Left renal pelvis (tissue), 4 donors: ENCODE measurements at places on chromosomes 7 and 10.

GRCh38 chr7:22375359-22376048, 18.6 kb upstream of the RAPGEF5 start:
- no peak for DNase-seq

GRCh38 chr10:33223326-33224000, 111.0 kb downstream of the NRP1 start:
- DNase-seq, result no peak

DNA sequence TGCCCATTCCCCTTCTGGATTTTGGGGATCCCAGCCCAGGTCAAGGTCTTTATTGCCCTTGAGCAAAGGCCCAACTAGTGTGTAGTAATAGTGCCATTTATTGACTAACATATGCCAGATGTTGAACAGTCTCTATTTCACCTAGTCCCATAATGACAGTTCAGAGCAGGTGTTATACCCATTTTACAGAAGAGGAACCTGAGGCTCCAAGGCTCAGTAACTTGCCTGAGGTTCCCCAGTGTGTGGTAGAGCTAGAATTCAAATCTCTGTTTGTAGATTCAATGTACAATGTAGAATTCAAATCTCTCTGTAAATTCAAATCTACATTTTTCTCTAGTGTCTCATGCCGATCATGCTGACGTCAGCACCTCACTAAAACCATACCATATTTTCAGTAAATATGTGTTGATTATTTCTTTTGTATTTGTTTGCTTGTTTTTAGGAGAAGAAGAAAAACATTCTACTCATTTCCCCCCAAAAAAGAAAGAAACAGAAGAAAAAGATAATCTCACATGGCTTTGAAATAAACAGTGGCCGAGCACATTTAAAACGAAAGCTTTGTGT, 329.7 kb downstream of the PRPF18 start:
- no peak for DNase-seq

GRCh38 chr7:81236560-81236959, 317.7 kb upstream of the SEMA3C start:
- no peak for DNase-seq

DNA sequence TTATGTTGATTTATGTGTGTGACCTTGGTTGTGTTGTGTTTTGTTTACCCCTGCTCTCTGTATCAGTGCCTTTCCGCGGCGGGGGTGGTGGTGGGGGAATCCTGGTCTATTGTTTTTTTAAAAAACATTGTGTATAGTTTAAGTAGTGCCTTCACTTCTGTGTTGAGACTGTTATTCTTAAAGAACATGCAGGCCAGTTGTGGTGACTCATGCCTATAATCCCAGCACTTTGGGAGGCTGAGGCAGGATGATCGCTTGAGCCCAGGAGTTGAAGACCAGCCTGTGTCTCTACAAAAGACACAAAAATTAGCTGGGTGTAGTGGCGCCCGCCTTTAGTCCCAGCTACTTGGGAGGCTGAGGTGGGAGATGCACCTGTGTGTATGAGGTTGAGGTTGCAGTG, 429.0 kb upstream of the LRGUK start:
- DNase-seq, result no peak

DNA sequence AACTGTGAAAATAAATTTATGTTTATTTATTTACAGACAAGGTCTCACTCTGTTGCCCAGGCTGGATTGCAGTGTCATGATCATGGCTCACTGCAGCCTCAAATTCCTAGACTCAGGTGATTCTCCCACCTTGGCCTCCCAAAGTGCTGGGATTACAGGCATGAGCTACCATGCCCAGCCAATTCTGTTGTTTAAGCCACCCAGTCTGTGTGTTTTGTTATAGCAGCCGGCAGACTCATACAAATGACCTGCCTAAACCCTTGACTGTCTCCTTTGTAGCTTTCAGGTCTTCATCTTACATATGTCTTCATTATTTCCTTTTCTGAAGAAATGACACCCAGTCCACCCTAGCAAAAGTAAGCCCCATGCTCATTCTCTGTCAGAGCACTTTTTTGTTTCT, 43.8 kb upstream of the KMT2C start:
- no peak for DNase-seq

- no peak for DNase-seq
These were observed 61.6 kb downstream of the ENO4 start for GRCh38 chr10:116910910-116911309.

DNA sequence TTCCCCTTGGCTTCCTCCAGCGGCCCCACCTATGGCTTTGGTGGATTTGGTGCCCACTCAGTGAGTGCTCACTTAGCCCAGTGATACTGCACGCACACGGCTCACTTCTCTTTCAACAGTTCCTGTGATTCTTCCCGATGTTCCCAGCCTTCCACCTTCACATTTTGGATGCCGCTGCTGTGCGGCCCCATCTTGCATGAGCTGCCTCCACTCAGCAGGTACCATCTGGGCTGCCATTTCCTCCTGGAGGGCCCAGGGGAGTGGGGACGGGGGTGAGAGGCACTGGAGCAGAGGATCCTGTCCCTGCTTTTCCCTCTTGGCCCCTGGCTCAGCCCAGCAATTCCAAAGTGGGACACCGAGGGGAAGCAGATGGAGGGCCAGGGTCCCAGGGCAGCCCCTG, 323.3 kb upstream of the ZNF32 start:
- DNase-seq, result no peak

DNA sequence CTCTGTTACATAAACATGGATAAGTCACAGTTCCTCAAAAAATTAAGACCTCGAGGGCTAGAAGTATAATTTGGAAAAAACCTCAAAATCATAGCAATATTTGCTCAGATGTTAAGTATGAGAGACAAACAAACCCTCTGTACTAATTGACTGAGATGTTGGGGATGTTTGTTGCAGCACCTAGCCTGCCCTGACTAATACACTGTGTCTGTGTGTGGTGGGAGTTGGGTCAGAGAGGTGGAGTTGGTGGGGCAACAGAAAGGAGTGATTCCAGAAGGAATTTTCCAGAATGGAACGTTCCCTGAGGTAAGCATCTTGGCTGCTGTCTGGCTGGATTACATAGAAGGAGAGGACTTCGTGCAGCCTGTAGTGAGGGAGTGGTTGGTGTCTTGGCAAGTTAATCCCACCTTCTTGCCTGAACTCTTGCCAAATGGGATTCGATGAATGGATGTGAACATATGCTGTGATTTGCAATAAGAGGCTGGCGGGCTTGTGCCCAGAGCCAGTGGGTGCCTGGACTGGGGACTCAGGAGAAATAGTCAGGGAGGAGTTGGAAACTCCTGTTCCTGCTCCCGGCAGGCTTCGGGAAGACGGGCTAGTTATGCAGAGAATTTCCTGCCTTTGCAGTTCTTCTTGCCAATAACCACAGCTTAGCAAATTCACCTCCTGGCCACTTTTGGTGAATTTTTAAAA, 9.3 kb upstream of the FAM180A start:
- DNase-seq, result no peak

DNA sequence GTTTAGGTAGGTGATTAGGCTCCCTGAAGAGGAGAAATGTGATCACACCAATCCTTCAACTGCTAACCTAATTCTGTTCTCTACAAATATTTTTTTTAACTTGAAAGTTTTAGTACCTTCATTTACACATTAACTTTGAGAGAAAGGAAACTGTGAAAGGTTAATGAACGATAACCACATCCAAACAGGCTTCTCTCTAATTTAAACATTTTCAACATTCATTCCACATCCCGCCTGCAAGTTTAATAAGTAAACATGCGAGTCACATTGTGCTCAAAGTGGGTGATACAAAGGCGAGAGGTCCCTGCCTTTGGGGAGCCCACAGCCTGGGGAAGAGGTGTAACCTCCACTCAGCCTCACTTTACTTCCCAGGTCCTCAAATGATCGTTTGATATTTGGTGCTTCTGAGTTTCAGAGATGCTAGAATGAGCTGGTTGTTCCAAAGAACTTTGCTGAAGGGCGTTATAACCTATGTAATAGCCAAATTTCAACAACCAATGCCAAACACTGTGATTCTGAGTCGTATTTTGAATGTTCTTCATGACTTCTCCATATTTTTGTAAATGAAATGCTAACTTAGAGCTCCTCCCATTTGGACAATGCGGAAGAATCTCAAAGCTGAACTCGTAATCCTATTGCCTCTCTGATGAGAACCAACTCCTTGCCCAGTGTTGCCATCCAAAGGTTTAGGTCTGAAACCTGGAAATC, 47.5 kb downstream of the DENND2A start:
- DNase-seq, result no peak

DNA sequence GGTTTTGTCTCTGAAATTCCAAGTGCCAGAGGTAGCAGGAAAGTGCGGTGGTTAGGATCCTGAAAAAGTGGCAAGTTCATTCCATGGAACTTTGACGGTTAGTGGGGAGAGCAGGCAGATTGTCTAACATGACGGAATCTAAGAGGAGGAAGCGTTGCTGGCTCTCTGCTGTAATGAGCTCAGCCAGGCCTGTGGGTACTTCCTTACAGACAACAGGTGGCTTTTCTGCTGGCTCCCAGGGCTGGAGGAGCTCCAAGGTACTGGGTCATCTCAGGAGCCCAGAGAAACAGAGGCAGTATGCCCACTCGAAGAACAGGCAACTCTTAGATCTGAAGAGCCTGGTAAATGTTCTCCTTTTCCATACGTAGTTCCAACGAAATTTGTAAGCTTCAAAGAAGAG, 3.1 kb upstream of the AIFM2 start:
- DNase-seq, result no peak

DNA sequence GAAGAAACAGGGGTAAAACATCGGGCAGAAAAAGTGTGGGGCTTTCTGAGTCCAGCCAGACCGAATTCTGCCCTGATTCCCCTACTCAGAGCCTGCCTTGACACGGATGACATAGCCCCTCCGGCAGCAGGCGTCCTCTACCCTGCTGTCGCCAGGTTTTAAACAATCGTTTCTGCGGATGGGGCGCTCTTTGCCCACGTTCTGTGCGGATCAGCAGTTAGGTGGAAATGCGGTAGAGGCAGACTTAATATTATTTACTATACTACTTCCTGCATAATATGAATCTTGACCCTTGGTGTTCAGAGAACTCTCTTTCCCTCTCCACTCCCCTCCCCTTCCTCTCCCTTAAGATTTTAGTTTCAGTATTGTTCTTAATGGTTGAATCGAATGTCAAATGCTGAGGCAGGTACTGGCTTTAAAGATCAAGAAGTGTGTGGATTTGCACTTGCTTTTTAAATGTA, 2.4 kb downstream of the GATA3 start:
- no peak for DNase-seq

GRCh38 chr7:112009081-112009480, 197.1 kb downstream of the DOCK4 start:
- DNase-seq, result no peak

- no peak for DNase-seq
These were observed 31.5 kb upstream of the TAX1BP1 start for GRCh38 chr7:27708485-27708884.

GRCh38 chr10:45235798-45236220, 79.6 kb downstream of the OR13A1 start:
- no peak for DNase-seq

DNA sequence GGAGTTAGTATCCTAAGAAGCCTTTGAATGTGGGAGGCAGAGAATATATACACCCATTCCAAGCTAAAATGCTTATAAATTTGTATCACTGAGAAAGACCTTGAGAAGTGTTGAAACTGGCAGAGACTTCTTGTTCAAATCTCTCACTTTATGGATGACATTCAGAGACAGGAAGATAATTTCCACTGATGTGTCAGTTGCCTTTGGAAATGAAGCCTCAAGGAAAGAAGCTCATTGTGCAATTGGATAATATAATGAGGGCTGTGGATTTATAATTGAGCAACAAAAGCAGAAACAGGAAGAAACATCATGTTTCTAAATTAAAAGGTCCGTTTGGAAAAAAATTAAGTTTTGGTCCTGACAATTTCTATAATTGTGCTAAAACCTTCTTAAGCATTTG, 789.9 kb upstream of the IGFBP3 start:
- no peak for DNase-seq

GRCh38 chr7:96996111-96996957, 9.0 kb upstream of the DLX6 start:
- no peak for DNase-seq
